Transverse colon (tissue), 4 donors: ENCODE measurements at places on chromosomes 2 and 18. TPM values are rescaled to one million over a fixed set of nuclear protein-coding genes. Genes with fewer than 3 reads are reported as not detected.

DNA sequence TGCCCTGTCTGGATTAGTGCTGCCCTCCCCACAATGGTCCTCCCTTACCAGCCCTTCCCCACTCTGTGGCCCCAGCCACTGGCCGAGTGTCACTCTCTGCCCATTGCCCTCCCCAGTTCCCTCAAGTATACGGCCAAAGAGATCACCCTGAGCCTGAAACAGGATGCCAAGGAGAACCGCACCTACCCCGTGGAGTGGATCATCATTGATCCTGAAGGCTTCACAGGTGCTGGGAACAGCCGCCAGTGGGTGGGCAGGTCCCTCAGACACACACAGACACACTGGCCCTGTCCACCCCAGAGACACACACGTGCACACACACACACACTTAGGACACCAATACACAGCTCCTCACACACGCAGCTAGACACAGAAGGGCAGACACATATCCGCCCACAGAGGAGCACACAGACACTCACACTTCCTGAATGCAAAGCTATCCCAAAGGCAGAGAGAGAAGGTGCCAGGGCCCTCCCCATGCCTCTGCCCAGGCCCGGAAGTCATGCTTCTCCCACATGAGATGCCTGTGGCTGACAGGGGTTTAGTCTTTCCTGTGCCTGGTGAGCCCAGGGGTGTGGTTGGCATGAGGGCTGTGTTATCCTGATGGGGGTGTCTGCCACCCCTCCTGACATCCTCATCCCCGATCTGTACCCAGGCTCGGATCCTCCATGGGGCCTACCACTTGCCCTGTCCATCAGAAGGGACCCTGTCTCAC lies 2.9 kb downstream of the CHRND start:
- no peak for DNase-seq

DNA sequence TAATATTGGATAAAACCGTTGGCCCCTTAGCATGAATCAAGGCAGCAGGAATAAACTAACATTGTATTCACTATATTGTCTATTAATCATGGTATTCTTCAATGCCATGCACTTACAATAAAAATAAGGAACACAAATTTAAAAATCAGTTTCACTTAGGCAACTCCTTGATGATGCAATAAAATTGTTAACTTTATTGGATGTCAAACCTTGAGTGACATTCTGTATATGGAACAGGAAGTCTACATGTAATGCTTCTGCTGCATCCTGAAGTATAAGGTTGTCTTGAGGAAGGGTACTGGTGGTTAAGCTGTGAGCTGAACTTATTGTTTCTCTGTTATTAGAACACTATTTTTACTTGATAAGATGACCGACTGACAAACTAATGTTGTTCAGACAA lies 605.5 kb downstream of the SATB2 start:
- DNase-seq = no peak

Gene LYPD6
- 3.0 TPM for total RNA-seq

DNA sequence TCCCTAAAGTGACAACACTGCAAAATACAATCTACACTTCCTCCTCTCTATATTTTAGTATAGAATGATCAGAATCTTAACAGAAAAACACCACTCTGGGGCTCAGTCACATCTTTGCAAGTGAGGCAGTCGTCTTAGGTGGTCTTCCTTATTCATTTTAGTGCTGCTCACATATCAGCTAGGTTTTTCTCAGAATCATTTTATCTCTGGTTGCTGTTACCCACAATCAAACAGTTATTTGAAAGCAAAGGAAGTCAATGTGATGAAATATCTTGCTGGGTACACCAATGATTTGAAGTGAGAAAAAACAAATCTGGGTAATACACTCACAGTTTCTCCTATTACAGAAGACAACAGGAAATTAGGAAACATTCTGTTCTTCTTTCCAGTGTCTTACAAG lies 275.2 kb downstream of the DSEL start:
- DNase-seq = no peak

DNA sequence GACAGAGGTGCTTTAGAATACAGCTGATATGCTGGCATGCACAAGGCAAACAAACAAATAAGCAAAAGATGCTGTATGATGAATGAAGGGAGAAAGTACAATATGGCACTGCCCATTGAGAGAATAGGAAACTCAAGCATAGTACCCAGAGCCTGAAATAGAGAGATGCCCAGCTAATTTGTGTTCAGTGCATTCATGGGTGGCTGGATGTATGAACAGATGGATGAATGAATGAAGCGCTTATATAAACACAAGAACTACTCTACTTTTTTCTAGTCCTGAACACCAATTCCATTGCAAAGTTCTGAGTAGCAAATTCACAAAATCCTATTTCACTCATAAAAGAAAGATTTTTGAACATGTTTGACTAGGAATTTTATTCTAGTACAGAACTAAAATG lies 756.3 kb downstream of the SATB2 start:
- no peak for DNase-seq

Gene MGAT4A
- total RNA-seq = 237 TPM

Gene IL36B
- not detected for total RNA-seq
